Caudate nucleus (tissue), 63 donors: ENCODE measurements at places on chromosomes 11 and 22.
A peak's percentile ranks its signal among the peaks of the same experiment; 100 is the strongest.

- DNase-seq, result no peak
These were observed 9.1 kb downstream of the UCP3 start for GRCh38 chr11:73999581-74000306.

DNA sequence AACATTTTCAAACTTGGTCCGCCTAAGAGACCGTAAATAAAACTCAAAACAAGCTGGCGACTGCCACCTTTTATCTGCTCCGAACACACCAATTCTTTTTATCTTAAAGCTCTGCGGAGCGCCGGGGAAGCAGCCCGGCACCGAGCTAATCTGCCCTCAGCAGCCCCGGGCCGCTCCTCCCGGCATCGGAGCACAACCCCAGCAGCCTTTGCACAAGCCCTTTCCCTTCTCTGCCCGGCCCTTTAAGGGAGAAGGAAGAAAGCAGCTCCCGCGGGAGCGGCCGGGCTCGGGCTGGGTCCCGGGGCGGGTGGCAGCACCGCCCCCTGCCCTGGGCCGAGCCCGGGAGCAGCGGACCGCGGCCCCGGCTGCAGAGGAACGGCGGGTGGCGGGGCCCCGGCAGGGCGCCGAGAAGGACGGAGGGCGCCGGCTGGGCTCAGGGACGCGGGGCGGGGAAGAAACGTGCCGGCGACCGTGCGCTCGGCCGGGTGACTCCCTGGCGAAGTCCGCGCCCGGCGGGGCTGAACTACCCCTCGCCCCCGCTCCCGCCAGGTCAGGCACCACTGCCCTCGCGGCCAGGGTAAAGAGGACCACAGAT lies 133.6 kb upstream of the C11orf58 start:
- peak; percentile 28 for DNase-seq

GRCh38 chr11:88297863-88298262 lies 39.7 kb downstream of the CTSC start:
- DNase-seq, result no peak

- DNase-seq, result no peak
These were observed 1.2 kb downstream of the ARRB1 start for GRCh38 chr11:75350122-75350742.

GRCh38 chr22:26942637-26942957 lies 285.2 kb downstream of the MIAT start:
- DNase-seq, result no peak

DNA sequence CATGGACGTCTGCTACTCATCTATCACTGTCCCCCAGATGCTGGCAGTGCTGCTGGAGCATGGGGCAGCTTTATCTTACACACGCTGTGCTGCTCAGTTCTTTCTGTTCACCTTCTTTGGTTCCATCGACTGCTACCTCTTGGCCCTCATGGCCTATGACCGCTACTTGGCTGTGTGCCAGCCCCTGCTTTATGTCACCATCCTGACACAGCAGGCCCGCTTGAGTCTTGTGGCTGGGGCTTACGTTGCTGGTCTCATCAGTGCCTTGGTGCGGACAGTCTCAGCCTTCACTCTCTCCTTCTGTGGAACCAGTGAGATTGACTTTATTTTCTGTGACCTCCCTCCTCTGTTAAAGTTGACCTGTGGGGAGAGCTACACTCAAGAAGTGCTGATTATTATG lies 9.2 kb upstream of the OR9Q2 start:
- no peak for DNase-seq

GRCh38 chr11:70707821-70708220 lies 309.5 kb downstream of the CTTN start:
- DNase-seq, result no peak

- DNase-seq, result no peak
These were observed 20.1 kb upstream of the CD44 start for GRCh38 chr11:35118906-35119305.
